ENCODE measurements at places on chromosomes 7 and 10. TPM values are rescaled to one million over a fixed set of nuclear protein-coding genes. Genes with fewer than 3 reads are reported as not detected.

- DNase-seq = no peak
Measured at GRCh38 chr10:79473496-79474095, 28.2 kb upstream of the ZCCHC24 start.

- DNase-seq = no peak
Measured at GRCh38 chr7:14673202-14673601, 229.3 kb downstream of the DGKB start.

DNA sequence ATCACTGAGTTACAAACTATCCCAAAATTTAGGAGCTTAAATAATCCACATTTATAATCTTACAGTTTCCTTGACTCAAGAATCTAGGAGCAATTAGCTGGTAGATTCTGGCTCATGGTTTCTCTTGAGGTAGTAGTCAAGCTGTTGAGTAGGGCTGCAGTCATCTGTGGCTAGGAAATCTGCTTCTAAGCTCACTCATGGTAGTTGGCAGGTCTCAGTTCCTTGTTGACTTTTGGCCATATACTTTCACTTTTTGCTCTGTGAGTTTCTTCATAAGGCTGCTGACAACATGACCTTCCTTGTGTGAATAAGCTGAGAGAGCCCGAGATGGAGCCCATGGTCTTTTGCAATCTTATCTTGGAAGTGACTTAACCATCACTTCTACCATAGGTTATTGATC, 10.8 kb upstream of the ETV1 start:
- peak; percentile 43 for DNase-seq

- peak; percentile 68 for DNase-seq
Measured at GRCh38 chr7:84105586-84105985, 89.0 kb downstream of the SEMA3A start.

GRCh38 chr10:61994405-61995219, 93.1 kb downstream of the ARID5B start:
- no peak for DNase-seq

DNA sequence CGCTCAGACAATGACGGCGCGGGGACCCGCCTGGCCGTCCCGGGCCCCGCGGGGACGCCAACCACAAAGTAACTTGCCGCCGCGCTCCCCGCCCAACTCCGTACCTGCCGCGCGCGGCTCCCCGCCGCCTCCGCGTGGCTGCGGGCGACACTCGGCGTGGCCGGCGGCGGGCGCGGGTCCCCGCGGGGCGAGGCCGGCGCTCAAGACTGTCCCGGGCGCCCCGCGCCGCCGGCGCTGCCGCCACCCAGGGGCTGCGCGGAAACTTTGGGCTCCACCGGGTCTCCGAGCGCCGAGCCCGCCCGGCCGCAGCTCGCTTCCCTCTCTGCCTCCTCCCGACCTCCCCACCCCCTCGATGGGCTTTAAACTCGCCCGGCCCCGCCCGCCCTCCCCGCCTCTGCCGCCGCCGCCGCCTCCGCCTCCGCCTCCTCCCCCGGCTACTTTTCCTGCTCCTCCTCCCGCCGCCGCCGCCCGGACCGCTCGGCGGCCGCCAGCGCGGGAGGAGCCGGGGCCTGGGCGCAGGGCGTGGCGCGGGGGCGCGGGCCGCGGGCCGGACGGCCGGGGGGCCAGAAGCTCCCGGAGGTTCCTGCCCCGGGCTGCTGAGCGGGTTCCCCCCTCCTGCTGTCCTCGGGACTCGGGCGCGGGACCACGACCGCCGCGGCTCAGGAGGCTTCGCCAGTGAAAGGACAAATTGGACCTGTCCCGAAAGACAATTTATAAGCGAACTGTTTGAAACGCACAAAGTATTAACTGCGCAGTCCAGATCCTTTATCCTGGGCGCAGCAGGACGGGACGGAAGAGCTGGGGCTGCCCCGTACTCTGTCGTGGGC, 10.6 kb upstream of the GRB10 start:
- DNase-seq = peak; percentile 59

- no peak for DNase-seq
Measured at GRCh38 chr7:15905251-15906040, 219.0 kb upstream of the MEOX2 start.

DNA sequence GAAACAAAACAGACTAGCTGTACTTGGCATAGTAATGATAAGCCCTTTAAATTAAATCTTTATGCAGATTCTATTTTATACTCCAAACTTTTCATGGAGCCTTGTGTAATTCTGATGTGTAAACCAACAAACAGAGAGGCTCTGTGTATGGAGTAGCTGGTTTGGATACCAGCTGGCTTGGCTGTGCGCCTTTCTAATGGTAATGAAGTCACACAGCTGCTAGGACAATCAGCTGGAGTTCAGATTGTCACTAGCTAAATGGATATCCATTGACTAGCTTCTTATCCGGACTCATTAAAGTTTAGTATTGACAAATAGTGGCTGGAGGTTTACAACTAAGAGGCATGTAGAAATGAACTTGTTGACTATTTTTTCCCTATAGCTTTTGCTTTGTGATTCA, 398.4 kb downstream of the DGKB start:
- no peak for DNase-seq

DNA sequence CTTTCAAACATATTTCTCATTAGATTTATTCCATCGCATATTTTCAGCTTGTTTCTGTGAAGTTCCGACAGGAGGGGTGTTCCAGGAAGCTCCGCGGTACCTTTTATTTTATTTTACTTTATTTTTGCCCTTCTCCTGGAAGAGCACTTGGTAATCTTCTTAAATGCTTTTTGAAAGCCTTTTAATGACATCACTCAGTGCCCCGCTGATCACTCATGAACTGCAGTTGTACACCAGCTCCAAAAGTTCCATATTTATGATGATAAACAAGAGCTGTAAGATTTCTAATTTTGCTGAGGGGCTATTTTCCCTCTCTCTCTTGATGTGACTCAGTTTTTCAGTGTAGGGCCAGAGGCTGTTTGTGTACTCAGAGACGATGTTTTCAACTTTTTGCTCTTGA, 144.4 kb downstream of the KIAA1217 start:
- DNase-seq = no peak

GRCh38 chr10:50807851-50808776, 68.4 kb downstream of the ASAH2B start:
- peak; percentile 15 for DNase-seq

DNA sequence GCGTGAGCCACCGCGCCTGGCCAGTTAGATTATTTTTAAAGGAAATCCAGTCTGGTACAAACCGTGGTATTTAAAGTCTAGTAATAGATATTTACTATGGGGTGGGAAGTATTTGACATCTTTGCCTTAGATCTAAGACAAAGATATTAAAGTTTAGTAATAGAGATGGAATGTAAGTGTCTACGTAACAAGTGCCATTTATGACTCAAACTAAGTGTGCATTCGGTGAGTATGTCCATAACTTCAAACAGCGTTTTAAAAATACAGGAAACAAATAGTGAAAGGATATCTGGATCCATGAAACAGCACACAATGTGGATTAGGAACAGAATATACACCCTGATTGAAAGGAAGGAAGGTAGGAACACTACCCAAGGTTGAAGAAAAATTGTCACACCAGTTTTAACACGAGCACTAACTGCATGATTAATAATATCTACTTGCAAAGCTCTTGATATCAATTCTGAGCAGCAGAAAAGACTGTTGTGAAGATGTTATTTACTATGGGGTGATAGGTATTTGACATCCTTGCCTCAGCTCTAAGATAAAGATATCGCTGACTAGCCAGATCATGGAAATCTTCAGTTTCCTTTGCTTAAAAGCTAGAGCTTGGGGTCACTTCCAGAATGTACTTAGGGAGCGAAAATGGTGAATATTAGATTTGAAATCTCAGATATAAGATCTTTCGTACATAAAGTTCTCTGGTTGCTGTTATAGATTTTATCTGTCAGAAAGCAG, 48.7 kb downstream of the EPC1 start:
- peak; percentile 71 for DNase-seq

GRCh38 chr10:69451784-69452251, 553 bp downstream of the TSPAN15 start:
- DNase-seq = no peak

DNA sequence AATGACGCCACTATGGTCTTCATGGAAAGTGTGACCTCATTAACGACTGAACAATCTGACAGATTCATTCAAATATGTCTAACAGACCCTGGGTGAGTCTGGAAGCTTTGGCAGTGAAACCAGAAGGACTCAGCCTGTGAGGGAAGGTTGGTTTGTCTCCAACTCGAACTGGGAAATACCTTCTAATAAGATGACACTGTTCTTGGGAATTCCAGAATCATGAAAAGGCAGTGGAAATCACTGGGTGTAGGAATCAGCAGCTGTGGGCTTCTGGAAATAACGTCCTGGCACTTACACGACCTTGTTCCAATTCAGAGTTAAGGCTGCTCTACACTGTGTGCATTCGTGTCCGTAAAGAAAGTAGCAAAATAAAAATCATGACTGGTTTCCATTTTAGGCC, 75.1 kb downstream of the DGKI start:
- peak; percentile 84 for DNase-seq

DNA sequence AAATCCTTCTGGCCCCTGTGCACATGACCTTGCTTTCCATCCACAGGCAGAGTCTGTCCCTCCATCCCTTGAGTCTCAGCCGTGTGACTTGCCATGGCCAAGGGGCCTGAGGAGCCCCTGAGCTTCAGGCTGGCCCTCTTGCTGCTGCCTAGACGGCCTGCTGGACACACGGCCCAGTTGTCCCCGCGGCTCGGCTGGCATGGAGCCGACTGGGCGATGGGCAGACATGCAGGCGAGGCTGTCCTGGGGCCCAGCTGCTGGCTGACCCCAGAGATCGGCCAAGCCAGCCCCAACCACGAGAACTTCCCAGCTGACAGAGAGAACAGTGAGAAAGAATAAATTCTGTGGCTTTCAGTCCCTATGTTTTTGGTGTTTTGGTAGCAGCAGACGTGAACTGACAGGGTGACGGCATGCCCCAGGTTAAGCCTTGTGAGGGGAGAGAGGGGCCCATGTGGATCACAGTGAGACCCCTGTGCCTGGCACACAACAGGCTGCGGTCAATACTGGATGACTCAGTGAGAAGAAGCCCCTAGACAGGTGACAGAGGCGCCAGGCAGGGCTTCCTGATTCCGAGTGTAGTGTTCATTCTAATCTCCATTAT, 11.7 kb downstream of the PRKAG2 start:
- DNase-seq = no peak

- peak; percentile 99 for DNase-seq
Measured at GRCh38 chr10:3468919-3469638, 296.5 kb upstream of the PITRM1 start.

GRCh38 chr10:123492016-123492415, 174.1 kb upstream of the GPR26 start:
- no peak for DNase-seq

NUPR2 gene
- total RNA-seq = not detected

AKR1B15 gene
- not detected for total RNA-seq

ATP6V0A4 gene
- total RNA-seq = not detected

GHRHR gene
- not detected for total RNA-seq

HOXA3 gene
- total RNA-seq = 3.5 TPM

TOMM7 gene
- total RNA-seq = 217 TPM

FAM13C gene
- 9.1 TPM for total RNA-seq

ATOH7 gene
- total RNA-seq = not detected

CFAP69 gene
- total RNA-seq = 6.4 TPM

TMEM229A gene
- 3.8 TPM for total RNA-seq

TRIM74 gene
- not detected for total RNA-seq

TWIST1 gene
- 33.2 TPM for total RNA-seq

CPA4 gene
- total RNA-seq = 29.6 TPM

AUTS2 gene
- 33.4 TPM for total RNA-seq

SRRM3 gene
- 1.3 TPM for total RNA-seq

Data from fibroblast of the aortic adventitia (primary cell).